T-helper 1 cell treated with Interleukin-12 subunit alpha and Interleukin-12 subunit beta and Interleukin-4 antibody, amounts not matched to agents 30 ng/mL and 1 ng/mL, for 36 hours (primary cell): ENCODE measurements at places on chromosomes 5 and 9. TPM values are rescaled to one million over a fixed set of nuclear protein-coding genes. Genes with fewer than 3 reads are reported as not detected.

PRDM9 gene
- not detected in 2 replicates for total RNA-seq

LAMC3 gene
- total RNA-seq = 0.02 and 0.07 TPM in 2 replicates

PCDHA13 gene
- total RNA-seq = not detected in 2 replicates

IL4 gene
- total RNA-seq = 12.7 and 12.8 TPM in 2 replicates

WWC1 gene
- not detected in 2 replicates for total RNA-seq

GPRIN1 gene
- total RNA-seq = 2.2 and 2.6 TPM in 2 replicates

IL9 gene
- total RNA-seq = 0.51 and 1.3 TPM in 2 replicates
